ENCODE measurements at places on chromosomes 5 and 9.

GRCh38 chr5:170740551-170741205 lies 42.8 kb upstream of the GABRP start:
- DNase-seq = no peak

- no peak for DNase-seq
These were observed 2.8 kb upstream of the PRLR start for GRCh38 chr5:35233121-35233520.

DNA sequence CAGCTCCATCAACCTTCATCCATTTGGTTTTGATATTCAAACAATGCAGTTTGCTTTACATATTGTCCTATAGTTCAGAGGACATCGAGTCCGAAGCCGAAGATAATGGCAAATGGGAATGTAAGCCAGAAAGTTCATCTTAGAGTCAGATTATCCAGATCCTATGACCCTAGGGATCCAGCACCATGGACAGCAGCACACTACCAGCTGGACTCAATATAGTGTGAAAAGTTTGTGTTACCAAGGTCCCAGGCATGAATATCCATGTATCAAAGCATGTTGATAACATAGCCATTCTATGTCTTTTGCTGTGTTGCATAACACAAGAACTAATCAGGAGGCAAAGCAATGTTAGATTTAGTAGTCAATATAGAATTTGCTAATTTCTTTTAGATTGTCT lies 46.3 kb downstream of the FSTL4 start:
- DNase-seq = no peak

DNA sequence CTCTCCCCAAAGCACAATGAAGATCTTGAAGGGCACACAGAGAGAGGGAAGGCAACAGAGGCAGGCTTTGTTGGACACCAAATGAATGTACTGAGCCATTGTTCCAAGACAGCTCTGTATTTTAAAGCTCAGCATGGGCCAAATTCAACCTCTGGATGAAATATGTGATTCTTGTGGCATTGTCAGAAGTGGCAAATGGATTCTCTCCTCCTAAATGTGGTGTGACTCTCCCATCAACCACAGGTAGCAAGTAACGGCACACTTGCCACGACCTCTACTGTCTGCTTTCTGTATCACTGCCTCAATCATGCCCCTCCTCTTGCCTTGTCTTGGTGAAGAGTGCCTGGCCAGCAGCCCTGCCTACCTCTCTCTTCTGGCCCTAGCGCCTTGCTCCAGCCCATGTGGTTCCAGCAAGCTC lies 6.1 kb upstream of the MOB3B start:
- no peak for DNase-seq

- DNase-seq = peak; percentile 53
These were observed 21.3 kb upstream of the NDST1 start for GRCh38 chr5:150486402-150487198.

DNA sequence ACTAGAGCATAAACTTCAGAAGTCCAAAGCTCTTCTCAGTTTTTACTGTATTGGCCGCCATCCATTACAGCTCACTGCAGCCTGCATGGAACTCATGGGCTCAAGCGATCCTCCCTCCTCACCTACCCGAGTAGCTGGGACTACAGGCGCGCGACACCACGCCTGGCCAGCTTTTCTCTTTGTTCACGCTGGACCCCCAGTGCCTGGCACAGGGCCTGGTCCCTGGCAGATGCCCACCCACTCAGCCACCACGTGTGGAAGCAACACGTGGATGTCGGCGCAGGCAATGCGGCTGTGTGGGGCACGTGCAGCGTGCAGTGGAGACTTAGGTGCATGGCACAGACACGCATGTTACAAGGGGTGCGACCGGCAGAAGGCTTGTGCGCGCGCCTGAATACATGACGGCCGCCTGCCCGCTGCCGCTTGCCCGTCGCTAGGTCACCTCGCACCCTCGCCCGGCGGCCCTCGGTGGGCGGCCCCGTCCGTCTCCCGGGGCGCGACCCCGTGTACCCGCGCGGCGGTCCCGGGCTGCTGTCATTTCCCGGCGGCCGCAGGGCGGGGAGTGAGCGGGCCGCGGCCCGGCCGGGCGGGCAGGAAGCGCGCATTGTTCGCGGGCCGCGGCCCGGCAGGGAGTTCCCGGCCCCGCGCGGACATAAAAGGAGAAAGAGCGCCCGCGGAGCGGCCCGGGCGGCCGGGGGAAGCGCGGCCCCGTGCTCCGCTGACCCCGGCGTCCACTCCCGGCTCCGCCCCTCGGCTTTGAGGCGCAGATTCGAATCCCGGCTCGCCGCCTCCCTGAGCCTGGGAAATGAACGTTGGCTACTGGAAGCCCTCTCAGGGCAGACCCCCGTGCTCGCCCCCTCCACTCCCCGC lies 24.1 kb upstream of the PTGS1 start:
- DNase-seq = peak; percentile 21

GRCh38 chr5:14884062-14884612 lies 12.6 kb upstream of the ANKH start:
- no peak for DNase-seq

- peak; percentile 39 for DNase-seq
These were observed 10.3 kb downstream of the CDC37L1 start for GRCh38 chr9:4689687-4690104.

- DNase-seq = no peak
These were observed 214.6 kb downstream of the SREK1 start for GRCh38 chr5:66358741-66359140.

DNA sequence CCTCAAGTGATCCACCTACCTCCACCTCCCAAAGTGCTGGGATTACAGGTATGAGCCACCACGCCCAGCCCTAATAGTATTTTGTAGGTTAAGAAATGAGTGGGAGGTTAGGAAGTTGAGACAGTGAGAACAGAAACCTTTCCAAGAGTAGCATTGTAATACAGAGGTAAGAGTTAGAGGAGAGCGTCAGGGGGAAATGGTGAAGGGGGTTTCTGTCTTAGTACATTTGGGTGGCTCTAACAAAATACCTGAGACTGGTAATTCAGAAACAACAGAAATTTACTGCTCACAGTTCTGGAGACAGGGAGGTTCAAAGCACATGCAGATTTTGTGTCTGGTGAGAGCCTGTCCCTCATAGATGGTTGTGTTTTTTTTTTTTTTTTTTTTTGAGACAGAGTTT lies 18.8 kb downstream of the SMIM3 start:
- no peak for DNase-seq

GRCh38 chr9:120343416-120343815 lies 236.6 kb downstream of the CDK5RAP2 start:
- DNase-seq = no peak

DNA sequence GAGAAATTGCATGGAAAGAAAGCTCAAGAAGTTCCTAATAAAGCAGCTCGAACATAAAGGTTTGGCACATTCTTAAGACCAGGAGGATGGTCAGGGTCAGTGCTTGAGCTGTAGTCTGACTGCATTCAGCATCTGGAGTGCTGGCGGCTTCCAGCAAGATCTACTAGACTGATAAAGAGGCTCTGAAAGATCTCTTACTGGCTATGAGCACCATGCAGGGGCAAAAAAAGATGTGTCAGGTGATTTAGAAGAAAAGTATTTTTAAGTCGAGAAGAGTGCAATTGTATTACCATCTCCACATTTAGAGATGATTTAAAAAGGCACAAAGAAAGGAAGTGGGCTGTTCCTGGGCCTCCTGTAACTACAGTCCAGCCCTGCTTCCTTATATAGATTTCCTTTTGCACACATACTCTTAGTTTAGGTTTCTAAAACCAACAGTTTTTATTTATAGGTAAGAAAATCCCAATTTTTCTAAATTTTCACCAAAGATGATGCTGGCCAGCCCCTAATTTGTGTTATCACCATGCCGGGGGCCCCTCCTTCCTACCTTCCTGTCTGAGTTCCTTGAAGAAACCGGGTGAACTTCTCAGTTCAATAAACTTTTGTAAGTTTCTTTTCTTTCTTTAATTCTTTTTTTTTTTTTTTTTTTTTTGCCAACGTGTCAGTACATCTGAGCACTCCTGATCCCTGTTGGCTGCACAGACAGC lies 65.9 kb upstream of the PLPP1 start:
- no peak for DNase-seq

- no peak for DNase-seq
These were observed 153.8 kb downstream of the HCN1 start for GRCh38 chr5:45542421-45542820.

DNA sequence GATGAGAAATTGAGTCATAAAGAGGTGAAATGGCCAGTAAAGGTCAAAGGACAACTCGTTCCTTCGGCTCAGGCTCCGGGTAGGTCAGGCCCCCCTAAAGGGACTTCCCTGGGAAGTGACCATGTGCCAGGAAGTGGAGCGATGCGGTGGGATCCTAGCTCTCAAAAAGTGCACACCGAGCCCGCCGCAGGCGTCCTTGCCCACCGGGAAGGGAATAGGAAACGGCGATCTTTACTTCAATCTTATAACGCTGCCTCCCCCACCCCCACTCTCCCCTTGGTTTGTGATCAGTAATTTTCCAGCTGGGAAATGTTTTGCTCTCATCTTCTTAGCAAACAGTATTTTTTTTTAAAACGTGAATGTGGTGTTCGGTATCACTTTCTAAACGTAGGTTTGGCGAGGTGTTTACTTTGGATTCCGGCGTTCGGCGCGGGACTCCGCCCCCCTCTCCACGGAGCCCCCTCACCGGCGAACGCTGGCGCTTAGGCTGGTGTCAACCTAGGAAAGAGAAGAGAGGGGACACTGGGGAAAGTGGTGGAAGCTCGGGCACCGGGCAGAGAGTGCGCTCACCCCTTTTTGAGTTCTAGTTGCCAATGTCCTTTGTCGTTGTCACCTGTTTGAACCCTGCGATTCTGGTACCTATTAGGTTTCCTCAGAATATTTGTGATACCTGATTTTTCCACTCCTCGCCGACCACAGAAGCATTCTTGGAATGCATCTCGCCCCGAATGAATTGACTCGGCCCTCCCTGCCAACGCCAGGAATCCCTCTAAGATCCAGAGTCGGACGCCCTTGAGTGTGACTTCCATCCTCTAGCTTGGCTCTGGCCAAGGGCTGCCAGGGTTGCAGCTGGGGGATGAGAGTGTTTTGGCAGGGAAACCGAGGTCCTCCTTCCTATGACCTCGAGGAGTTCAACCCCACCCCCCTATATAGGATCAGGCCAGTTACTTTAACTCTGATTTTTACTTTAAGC lies 1.8 kb upstream of the KLF4 start:
- no peak for DNase-seq

DNA sequence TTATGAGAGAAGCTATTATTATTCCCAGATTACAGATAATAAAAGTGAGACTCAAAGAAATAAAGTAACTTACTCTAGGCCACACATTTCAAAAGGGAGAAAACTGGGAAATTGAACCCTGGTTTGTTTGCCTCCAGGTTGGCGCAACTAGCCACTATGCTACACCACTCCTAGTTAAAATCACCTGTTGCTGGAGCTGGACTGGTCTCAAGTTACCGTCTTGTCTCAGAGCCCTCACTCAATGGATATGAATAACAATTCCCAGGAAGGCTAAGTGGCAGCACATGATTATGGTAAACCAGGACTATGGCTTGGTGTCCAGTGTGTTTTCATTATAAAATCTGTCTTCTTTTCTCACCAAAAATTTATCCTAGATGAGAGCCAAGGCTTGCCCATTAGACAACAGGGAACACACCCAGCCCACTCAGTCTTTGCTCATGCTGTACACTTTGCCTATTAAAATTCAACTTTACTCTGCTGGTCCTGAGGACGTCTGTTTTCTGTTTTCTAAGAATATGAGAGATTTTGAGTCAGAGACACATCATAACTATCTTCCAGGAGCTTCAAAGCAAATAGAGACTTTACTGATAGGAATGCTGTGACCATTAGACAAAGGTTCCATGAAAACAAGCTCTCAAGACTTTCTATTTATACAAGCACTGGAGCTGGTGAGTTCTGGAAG lies 58.1 kb downstream of the ADRB2 start:
- no peak for DNase-seq

DNA sequence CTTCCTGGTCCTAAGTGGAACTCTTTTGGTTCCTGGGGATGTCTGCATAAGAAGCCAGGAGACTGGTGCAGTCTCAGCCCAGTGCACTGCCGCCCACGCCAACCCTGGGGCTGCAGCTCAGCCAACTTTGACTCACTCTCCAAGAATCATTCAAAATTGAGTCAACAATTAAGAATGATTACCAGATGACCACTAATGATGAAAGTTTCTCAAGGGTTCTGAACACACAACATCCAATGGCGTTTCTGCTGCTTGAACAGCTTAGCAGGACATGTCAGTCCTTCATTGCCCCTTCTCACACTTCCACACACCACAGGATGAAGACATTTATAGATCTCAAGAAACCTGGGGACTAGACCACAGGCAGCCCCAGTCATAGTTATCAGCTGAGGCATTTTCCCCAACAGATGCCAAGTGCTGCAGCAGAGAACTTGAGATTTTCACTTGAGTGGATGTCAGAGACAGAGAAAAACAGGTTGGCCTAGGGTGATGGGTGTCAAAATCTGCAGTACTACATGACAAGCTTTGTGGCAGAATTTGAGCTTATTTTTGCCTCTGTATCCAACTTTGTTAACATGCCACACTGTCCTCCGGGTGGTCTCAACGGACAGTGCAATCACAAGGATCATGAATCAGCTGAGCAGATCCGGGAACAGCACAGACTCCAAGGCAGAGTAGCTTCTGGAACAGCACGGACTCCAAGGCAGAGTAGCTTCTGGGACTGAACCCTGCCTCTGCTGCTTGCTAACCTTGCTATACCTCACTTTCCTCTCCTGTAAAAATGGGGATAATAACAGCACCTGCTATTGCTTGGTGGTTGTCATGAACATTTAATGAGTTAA lies 356.1 kb downstream of the SPOCK1 start:
- DNase-seq = no peak

DNA sequence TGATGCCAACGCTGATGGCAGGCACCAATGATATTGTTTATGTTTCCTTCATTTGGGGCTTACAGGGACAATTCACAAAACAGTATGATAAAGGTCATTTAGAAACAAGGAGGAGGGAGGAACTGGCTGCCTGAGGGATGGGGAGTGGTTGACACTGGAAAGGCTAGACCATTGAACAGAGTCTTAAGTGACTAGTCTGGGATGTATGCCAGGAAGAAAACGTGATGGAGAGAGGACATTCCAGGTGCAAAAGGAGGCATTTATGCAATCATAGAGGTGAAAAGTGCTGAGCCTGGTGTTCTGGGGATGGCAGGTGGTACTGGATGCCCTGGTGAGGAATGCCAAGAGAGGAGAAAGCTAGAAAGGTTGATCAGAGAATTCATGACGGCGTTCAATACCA lies 153.4 kb downstream of the ZNF462 start:
- no peak for DNase-seq

- DNase-seq = peak; percentile 35
These were observed 34.1 kb upstream of the PLIN2 start for GRCh38 chr9:19161257-19162025.

GRCh38 chr5:140611020-140611521 lies 21.9 kb downstream of the CD14 start:
- DNase-seq = no peak

DNA sequence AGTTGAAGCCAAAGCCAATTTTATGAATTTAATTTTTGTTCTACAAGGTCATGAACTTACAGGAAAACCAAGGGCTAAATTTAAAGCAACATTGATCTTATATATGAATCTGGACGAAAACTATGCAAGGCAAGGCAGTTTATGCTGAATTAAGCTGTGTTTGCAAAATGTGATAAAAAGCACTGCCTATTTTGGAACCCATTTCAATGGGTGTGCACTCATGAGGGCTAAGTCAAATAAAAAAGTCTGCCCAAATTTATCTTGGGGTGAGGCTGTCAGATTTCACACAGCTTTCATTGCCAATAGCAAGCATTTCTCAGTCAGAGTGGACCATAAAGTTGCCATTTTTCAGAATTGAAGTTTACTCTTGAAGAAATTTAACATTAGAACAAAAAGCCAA lies 199.9 kb downstream of the LURAP1L start:
- no peak for DNase-seq

Data from activated naive CD4-positive, alpha-beta T cell treated with anti-CD3 and anti-CD28 coated beads, Interleukin-2, amount 50 U/mL, for 16 hours (primary cell).